Glutamatergic neuron (in vitro differentiated cells): ENCODE measurements at places on chromosomes 16 and 17. TPM values are rescaled to one million over a fixed set of nuclear protein-coding genes. Genes with fewer than 3 reads are reported as not detected.
A peak's percentile ranks its signal among the peaks of the same experiment; 100 is the strongest.

GRCh38 chr16:88005181-88005581 is 53.9 kb downstream of the BANP start:
- peak; percentile 77 for DNase-seq

The TNFRSF13B gene
- total RNA-seq: not detected

DNA sequence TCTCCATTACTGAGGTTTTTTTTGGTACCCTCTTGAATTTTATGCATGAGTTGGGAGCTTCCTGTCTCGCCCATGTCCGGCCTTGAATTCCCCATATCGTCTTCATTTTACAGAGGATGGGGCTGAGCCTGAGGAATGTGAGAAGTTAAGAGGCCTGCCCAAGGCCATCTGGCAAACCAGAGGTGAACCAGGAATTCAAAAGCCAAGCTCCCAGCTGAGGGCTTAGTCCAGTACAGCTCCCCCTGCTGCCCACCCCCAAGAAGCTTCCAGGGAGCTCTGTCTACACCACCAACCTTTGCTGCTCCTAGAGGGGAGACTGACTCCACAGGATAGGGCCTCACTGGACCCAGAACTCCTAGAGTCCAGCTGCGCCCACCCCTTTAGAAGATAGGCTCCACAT is 20.7 kb upstream of the C16orf78 start:
- peak; percentile 61 for DNase-seq

- no peak for DNase-seq
Observed at GRCh38 chr16:11236461-11237254, 19.3 kb downstream of the SOCS1 start.

The MYL4 gene
- total RNA-seq: 7.6 TPM

The FGF11 gene
- 4.8 TPM for total RNA-seq

The C16orf46 gene
- total RNA-seq: 1.0 TPM

The ZNF423 gene
- total RNA-seq: 149 TPM

- DNase-seq: no peak
Observed at GRCh38 chr17:51142597-51142996, 10.8 kb upstream of the NME1 start.

The CLEC19A gene
- total RNA-seq: not detected

GRCh38 chr17:65166787-65167186 is 29.6 kb downstream of the RGS9 start:
- DNase-seq: no peak
